NCI-H226 (cell line): ENCODE measurements at places on chromosomes 6 and 20.

DNA sequence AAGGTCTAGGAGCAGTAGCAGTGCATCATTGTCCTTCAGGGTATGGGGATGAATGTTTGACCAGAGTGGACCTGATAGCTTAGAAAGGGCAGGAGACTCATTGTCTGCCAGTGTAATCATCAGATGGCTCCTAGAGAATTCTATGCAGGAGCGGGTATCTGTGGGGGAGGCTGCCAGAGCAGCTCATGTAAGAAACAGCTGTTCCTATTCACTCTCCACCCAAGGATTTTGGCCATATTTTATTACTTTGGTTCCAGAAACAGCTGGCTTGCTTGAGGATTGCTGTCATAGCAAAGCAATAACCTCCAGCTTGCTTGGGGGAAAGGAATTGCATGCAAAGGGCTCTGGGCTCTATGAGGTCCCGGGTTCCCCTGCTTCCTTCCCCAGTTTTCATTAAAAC is 44.1 kb downstream of the RALY start:
- no peak for DNase-seq

GRCh38 chr6:43938178-43939105 is 168.4 kb downstream of the VEGFA start:
- DNase-seq: no peak

DNA sequence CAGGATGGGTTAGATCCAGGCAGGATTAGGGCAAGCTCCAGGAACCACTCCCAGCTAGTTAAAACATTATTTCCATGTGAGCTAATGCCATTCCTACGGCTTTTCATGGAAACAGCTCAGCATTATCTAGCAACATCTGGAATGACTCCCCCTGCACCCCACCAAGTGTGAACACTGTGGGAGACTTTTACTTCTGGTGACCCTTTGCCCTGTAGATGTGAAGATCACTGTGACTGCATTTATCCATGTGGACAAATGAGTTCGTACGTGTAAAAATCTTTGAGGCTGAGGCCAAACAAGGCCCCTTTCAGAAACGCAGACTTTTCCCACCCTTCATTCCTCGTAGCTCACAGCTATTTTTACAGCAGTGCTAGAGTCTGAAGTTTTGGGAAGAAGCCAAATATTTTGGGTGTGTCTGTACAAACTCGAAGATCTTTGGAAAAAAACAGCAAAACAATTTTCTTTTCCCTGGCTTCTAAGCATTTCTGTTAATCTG is 221.8 kb upstream of the SOX4 start:
- DNase-seq: peak; percentile 41

DNA sequence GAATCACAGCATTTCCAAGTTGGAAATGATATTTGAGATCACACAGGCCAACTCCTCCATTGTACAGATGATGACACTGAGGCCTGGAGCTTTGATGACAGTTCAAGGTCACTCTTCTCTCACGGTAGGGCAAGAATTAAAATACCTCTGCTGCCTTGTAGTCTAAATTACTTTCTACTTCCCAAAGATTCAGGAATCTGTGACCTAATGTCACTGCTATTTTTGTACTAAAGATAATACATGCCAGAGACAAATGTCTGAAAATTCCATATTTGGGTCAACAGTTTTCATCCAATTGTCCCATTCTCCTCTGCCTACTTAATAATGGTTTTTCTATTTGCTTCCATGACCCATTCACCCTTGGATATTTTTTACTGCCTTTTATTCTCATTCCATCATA is 160.0 kb downstream of the SOD2 start:
- DNase-seq: no peak

GRCh38 chr6:143187238-143187923 is 126.7 kb downstream of the AIG1 start:
- DNase-seq: peak; percentile 16

- DNase-seq: no peak
Observed at GRCh38 chr6:37298958-37299357, 41.0 kb upstream of the TMEM217 start.

DNA sequence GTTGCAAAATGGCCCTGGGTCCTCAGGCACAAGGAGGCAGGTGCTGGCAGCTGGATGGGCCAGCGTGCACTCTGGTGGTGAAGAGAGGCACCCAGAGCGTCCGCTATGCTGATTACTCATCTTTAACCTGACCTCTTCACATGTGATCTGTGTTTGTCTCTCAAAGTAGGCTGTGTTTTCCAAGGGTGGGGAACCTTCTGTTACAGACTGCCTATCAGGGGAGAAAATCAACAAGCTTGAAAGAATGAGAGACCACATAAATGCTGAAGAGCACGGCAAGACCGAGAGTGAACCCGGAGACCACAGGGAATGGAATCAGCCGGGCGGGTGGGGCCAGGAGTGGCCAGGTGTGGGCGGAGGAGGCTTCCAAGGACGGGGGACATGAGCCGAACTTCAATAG is 16.2 kb downstream of the BNIP5 start:
- DNase-seq: no peak

DNA sequence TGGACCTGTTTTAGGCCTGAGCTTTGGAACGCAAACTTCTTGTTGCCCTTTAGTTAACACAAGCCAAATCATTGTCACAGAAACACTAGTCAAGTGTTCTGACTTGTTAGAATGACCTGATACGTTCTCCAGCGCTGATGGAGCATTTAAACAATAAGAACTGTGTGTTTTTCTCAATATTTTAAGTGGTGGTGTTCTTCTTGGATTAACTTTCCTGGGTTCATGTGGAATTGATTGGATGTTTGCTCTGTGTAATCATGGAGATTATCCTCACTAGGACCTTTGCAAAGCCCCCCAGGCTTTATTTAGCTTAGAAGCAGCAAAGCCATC is 1.6 kb downstream of the LRRC1 start:
- DNase-seq: no peak

GRCh38 chr6:141988327-141988726 is 144.4 kb upstream of the GJE1 start:
- DNase-seq: no peak

- DNase-seq: no peak
Observed at GRCh38 chr6:97186416-97186999, 96.5 kb downstream of the MMS22L start.

DNA sequence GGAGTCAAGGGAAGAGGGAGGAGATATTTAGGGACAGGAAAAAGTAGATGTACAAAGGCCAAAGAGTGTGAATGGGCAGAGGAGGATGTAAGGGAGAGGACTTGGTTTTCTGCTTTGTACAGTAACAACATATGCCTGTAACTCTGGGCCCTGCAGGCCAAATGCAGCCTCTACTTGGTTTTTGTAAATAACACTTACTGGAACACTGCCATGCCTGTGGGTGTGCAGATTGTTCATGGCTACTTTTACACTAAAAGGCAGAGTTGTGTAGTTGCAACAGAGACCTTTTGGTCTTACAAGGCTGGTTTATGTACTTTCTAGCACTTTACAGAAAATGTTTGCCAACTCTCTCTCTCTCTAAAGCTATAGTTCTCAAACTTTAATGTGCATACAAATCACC is 157.1 kb downstream of the PHACTR1 start:
- DNase-seq: no peak

DNA sequence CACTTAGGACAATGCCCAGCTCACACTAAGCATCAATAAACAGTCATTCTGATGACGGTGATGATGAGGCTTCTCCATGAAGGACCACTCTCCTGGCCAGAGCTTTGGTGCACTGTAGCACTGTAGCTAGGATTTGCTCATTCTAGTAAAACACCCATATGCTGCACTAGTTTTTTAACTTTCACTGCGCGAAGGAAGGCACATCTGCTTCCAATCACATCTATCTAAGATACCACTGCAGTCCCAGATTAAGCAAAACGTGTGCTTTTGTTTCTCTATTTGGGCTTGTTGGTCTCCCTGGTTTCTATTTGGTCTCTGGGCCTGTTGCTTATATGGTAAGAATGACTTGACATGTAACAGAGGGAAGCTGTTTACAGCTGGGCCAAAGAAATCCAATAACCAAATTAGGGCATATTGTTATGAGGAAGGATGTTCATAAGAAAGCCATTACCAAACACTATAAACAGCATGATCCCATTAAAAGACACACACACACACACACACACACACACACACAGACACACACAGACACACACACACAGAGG is 62.4 kb downstream of the FAM229B start:
- no peak for DNase-seq

DNA sequence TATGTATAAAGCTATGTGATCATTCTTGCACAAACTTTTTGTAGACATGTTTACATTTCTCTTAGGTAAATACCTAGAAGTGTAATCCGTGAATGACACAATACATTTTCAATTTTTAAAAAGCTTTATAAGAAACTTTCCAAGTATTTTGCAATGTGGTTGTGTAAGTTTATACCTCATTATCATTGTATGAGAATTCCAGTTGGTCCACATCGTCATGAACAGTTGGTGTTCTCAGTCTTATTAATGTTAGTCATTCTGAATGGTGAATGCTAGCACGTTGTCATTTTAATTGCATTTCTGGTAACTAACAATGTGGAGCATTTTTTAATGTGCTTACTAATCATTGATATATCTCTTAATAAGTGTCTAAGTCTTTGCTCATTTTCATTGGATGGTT is 116.5 kb upstream of the F13A1 start:
- no peak for DNase-seq

DNA sequence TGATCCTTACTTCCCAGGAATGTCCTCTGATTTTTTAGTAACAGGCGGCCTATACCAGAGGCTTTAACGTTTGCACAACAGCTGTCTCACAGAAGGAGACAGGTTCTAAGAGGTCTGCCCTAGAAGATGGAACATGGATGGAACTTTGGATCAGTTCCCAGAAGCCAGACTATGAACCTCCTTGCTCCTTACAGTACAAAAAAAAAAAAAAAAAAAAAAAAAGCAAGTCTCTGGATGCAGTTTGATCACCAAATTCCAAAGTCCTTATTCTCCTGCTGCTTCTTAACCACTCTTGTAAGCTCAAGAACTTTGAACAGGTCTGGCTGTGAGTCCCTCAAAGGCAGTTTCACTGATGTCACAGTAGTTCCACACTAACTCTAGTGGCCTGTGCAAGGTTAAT is 2.0 kb upstream of the TRMT11 start:
- DNase-seq: peak; percentile 26

DNA sequence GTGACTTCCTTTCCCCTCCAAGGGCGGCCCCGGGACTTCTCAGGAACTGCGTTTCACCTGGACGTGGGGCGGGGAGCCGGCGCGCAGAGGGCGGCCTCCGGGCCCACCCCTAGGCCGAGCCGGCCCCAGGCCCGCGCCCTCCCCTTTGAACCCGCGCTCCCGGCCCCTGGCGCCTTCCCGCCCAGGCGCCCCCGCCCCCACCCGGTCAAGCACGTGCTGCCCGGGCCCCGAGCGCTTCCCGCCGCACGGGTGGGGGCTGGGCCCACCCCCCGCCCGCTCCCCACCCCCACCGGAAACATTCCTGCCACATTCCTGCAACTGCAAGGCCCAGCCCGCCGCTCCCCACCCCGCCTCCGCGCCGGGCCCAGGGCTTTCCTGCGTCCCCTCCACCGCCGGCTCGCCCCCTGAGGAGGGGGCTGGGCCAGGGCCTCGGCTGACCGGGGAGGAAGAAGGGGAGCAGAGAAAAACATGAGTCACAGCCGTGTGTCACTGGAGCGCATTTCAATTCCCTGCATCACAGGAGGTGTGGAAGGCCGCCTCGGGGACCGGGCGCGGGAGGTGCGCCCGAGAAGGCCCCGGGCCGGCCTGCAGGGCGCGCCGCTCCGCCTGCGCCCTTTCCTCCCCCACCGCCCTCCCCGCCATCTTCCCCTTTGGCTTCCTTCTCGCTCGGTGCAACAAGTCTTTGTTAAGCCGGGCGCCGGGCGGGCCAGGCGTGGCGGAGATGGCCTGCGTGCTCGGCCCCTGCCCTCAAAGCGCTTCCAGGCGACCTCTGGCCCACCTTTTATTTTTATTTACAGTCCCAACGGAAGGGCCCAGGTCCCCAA is 1.2 kb upstream of the HMGA1 start:
- DNase-seq: peak; percentile 89

- DNase-seq: no peak
Observed at GRCh38 chr6:17565399-17565798, 34.7 kb upstream of the FAM8A1 start.

DNA sequence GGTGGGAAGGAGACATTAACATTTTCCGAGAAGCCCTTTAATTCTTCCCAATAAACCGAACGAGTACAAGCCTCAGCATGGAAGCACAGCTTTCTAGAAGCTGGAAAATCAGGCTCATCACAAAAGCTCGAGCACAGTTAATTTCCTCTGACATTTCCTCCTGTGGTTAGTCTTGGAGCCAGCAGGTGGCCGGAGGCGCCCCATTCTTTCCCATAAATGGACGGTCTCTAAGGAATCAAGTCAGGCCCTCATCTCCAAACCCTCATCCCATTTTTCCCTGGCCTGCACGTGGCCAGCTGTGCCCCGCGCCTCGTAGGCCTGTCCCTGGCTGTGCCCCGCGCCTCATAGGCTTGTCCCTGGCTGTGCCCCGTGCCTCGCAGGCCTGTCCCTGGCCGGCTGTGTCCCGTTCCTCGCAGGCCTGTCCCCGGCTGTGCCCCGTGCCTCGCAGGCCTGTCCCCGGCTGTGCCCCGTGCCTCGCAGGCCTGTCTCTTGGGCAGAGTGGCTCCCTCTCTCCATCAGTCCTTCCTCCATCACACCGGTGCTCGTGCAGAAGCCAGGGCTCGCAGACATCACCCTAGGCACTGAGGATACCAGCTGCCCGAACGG is 19.7 kb upstream of the NTSR1 start:
- DNase-seq: no peak

- DNase-seq: no peak
Observed at GRCh38 chr6:8415280-8415679, 20.1 kb downstream of the SLC35B3 start.

DNA sequence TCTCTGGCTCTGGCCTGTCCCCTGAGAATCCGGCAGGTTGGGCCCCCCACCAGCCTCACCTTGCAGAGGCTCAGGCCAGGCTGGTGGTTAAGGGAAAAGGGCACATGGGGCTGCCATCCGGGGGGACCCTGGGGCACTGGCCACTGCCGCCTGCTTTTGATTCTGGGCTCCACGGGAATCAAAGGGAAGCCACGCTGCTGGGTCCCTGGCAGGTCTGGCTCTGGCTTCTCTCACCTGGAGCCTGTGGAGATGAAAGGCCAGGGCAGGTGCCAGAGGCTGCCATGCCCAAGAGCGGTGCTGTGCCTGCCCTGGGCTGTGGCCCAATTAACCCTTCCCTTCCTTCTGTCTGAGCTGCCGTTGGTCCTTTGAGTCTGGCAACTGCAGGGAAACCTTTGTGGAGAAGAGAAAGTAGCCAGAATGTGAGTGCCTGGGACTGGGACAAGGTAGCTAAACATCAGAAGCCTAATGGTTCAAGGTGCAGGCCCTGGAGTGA is 9.4 kb upstream of the CDH22 start:
- no peak for DNase-seq
